ENCODE measurements at places on chromosomes 2 and 18.

DNA sequence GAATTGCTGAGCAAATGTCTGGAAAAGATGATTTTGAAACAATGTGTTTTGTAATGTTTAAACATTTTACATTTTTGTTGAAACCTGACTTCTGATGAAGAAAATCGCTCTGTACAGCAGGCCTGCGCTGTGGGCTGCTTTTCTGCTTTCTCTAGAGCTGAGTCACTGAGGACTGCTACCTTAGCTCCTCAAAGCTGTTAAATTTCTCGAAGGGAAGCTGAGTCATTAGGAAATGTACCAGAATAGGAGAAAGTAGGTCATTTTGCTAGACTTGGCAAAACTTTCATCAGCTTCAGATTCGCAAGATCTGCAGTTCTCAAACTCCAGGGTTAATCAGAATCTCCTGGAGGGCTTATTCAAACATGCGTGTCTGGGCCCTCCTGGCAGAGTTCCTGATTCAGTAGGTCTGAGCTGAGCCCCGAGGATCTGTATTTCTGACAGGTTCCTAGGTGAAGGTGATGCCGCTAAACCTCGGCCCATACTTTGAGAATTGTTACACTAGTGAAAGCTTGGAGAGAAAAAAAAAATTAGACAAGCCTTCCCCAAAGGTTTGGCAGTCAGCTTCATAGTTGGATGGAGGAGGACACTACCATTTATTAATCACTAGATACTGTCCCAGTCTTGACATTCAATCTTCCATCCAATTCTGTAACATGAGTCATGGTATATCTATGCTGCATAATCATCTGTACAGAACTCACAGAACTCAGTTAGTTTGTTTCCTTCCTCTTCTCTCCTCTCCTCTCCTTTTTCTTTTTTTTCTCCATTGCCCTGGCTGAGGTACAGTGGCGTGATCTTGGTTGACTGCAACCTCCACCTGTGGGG lies 297.6 kb downstream of the PARD3B start:
- peak; percentile 42 for DNase-seq

DNA sequence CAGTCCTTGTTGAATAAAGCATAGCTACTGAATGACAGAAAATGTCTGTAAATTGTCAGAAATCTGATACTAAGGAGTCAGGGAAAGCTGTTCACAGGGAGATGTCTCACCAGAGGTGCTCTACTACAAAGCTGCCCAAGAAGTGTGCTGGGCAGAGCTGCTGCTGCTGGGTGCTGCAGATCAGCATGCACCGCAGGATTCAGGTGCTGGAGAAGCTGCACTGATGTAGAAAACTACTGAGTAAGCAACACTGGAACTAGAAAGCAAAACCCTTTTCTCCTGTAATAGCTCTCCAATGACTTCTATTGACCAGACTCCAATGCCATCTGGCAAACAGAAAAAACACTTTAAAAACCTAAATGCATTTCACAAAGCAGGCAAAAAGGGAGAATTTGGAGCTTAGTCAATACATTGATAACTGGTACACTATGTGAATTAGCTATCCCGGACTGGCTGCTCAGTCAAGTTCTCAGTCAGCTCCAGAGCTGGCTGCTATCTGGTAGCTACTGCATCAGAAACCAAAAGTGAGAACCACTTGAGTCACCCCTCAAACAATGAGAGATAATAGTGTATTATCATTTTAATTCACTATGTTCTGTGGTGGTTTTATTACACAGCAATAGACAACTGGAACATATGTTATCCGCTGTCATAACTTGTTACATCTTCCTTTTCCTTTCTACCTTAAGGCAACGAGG lies 493.1 kb downstream of the CPS1 start:
- no peak for DNase-seq

DNA sequence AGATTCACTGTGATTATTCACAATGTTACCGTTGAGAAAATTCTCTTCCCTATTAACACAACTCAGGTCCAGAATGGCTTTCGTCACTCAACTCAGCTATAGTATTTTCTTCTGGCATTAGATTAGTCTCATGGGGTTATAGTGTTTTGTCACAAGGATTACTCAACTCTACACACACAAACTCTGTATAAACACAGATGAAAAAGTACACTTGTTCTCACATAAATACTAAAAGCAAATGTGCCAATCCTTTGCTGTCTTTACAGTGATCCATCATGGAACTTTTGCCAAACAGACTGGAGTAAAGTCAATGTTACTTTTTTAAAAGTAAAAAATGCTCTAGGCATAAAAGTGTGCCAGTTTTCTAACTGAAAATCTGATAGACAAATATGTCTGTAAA lies 267.6 kb downstream of the RBM43 start:
- no peak for DNase-seq

DNA sequence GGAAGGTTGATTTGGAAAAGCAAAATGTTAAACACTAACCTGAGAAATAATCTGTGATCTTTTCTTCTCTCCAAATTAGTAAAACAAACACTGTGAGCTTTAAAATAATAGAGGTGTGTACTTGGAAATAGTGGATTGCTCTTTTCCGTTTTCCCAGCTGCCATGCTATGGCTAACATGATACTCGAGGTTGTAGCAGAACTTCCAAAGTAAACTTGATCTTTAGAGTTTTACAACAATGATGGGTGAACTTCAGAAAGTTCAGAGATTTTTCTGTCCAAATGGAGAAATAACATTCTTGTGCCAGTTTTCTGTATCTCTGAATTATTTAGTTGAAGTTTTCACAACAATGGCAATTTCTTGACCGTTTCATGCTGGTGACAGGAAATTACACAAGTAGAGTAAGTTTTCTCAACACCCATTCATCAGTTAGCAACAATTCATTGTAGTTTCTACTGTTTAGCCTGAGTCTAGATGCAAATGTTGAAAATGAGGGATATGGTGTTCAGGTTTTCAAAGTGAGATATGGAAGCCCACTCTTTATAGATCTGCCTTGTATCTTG lies 135.3 kb upstream of the CTAGE1 start:
- no peak for DNase-seq

Measured in midbrain (tissue), 1 donor.